Karpas-422 (cell line): ENCODE measurements at places on chromosomes 3 and 15. TPM values are rescaled to one million over a fixed set of nuclear protein-coding genes. Genes with fewer than 3 reads are reported as not detected.

The SOX14 gene
- not detected in 2 replicates for total RNA-seq

The GABRR3 gene
- not detected in 2 replicates for total RNA-seq

The ZNF660 gene
- total RNA-seq = 5.4 and 11.1 TPM in 2 replicates

The MESP1 gene
- 0.14 TPM in 1 of 2 replicates, not detected in the other for total RNA-seq

The GOLGA8J gene
- total RNA-seq = not detected in 2 replicates

The CEMIP gene
- not detected in 2 replicates for total RNA-seq

The LRTM1 gene
- not detected in 2 replicates for total RNA-seq

The RFT1 gene
- 20.5 and 29.9 TPM in 2 replicates for total RNA-seq

The GOLGA8K gene
- not detected in 2 replicates for total RNA-seq

The DPPA2 gene
- total RNA-seq = not detected in 2 replicates

The LEKR1 gene
- 2.3 and 6.4 TPM in 2 replicates for total RNA-seq

The ABHD14A gene
- total RNA-seq = 36.9 and 58.2 TPM in 2 replicates

The CASR gene
- not detected in 2 replicates for total RNA-seq

The TEX55 gene
- not detected in 2 replicates for total RNA-seq

The C3orf85 gene
- total RNA-seq = not detected in 2 replicates

The APBA2 gene
- total RNA-seq = not detected in 2 replicates

The ACP3 gene
- total RNA-seq = 0.36 and 0.71 TPM in 2 replicates

The FRMD4B gene
- not detected in 2 replicates for total RNA-seq

The ANO10 gene
- total RNA-seq = 2.8 and 3.2 TPM in 2 replicates

The CHRNA7 gene
- total RNA-seq = not detected in 2 replicates

The SI gene
- not detected in 2 replicates for total RNA-seq

The GRM2 gene
- total RNA-seq = 0.19 and 1.1 TPM in 2 replicates

The FOXL2NB gene
- total RNA-seq = not detected in 2 replicates

The EOMES gene
- 0.54 and 0.60 TPM in 2 replicates for total RNA-seq

The TMC3 gene
- not detected in 2 replicates for total RNA-seq

The NANOGP8 gene
- total RNA-seq = not detected in 2 replicates

The LRRIQ4 gene
- 0.07 and 0.22 TPM in 2 replicates for total RNA-seq

The ACAD9 gene
- total RNA-seq = 27.5 and 33.8 TPM in 2 replicates

The GUCA1C gene
- total RNA-seq = not detected in 2 replicates

The GOLGA8A gene
- 4.7 and 8.0 TPM in 2 replicates for total RNA-seq

The LMAN1L gene
- total RNA-seq = 3.3 and 4.3 TPM in 2 replicates

The C15orf62 gene
- total RNA-seq = 2.4 and 9.8 TPM in 2 replicates

The TGM5 gene
- total RNA-seq = not detected in 2 replicates

The KIAA1143 gene
- 13.2 and 28.8 TPM in 2 replicates for total RNA-seq

The P2RY13 gene
- 0.40 and 0.97 TPM in 2 replicates for total RNA-seq

The PLOD2 gene
- not detected in 2 replicates for total RNA-seq

The MESP2 gene
- not detected in 2 replicates for total RNA-seq

The GOLGA6L4 gene
- 0.15 TPM in 1 of 2 replicates, not detected in the other for total RNA-seq

The FANCD2OS gene
- not detected in 2 replicates for total RNA-seq

The GOLGA6L24 gene
- total RNA-seq = not detected in 2 replicates

The HHLA2 gene
- not detected in 2 replicates for total RNA-seq

The DGKG gene
- total RNA-seq = 0.04 and 0.14 TPM in 2 replicates

The PLSCR5 gene
- total RNA-seq = not detected in 2 replicates

The RASGRF1 gene
- total RNA-seq = 3.6 and 10.5 TPM in 2 replicates

The GNAT1 gene
- not detected in 2 replicates for total RNA-seq

The SCAANT1 gene
- not detected in 2 replicates for total RNA-seq

The PRSS50 gene
- total RNA-seq = not detected in 2 replicates

The AADACL2 gene
- total RNA-seq = not detected in 2 replicates

The INKA1 gene
- total RNA-seq = 5.7 and 9.8 TPM in 2 replicates

The TTLL13 gene
- 0.40 TPM in 1 of 2 replicates, not detected in the other for total RNA-seq

The UBL7 gene
- total RNA-seq = 71.3 and 84.2 TPM in 2 replicates

The ANKUB1 gene
- total RNA-seq = not detected in 2 replicates
